ENCODE measurements at places on chromosomes 13 and 19.
A peak's percentile ranks its signal among the peaks of the same experiment; 100 is the strongest.

- DNase-seq = no peak
Observed at GRCh38 chr19:4042064-4042730, 24.5 kb downstream of the ZBTB7A start.

- DNase-seq = no peak
Observed at GRCh38 chr13:76503766-76504165, 382.4 kb downstream of the KCTD12 start.

DNA sequence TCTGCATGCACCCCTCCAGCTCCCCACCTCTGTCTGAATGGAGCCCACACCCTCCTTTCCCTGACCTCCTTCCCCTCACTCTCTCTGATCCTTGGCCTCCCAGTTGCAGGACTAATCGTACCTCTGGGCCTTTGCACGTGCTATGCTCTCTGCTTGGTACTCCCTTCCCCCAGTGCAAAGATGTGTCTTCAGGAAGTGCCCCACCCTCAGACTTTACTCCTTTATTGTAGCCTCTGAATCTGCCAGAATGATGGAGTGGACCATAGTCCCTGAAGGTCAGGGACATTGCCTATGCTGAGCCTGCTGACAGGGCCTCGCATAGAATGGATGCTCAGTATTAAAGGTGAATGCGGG, 1.3 kb upstream of the JUND start:
- peak; percentile 46 for DNase-seq

GRCh38 chr13:20222553-20222952, 9.6 kb downstream of the GJB6 start:
- no peak for DNase-seq

DNA sequence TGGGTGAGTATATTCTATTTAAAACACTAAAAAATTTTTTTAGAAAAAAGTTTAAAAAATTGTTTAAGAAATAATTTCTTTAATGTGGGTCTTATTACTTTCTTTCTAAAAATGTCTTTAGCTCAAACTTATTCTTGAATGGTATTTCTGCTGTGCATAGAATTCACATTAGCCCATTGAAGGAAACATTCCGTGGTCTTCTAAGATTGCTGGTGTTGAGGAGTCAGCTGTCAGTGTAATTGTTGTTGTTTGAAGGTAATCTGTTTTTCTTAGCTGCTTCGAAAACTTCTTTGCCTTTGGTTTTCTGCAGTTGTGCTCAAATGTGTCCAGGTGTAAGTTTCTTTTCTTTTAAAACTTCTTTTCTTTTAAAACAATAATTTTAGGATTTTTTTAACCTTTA, 85.4 kb upstream of the KLF12 start:
- no peak for DNase-seq

DNA sequence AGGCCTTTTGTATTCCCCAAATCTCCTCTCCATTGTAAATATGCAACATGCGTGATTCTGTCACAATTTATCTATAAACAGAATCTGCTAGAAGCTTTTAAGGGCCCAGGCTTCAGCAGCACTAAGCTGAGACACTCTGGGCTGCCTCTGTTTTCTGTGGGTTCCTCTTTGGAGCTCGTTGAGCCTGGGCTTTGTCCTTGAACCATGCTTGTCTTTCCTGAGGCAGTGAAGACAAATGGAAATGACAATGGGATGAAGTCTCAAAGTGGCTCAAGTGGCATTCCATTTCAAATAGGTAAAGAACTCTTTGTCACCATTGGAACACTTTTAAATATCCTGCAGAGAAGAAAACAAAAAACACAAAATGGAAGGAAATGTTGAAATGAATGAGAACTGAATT, 40.3 kb downstream of the RASL11A start:
- no peak for DNase-seq

DNA sequence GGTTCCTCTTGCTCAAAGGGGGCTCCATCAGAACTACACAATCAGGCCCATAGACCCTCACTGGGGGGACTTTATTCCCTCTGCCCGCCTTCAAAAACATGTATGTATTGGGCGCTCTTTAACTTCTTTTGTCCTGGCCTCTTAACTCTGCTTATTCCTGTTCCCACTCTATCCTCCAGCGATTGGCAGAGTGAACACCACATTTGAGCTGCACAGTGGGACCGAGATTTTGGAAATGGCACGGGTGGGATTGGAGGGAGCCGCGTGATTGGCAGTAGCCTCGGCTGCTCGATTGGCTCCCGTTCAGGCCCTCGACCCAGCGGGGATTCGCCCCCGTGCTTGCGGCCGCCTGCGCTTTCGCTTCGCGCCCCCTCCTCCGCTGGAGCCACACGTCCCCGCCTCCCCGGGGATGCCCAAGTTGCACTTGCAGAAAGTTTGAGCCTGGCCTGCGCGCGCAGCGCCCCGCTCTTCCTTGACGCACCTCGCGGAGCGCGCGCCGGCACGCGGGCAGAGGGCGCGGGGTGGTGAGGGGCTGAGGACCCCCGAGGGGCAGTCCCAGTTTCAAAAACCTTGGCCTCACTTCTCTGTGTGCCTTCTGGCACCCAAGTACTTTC, at the start of gene ZIC5:
TSS of gene ZIC5 (minus strand) at position 192 of the 614 bp plus-strand sequence. CDS start at position 28, 164 bp downstream.
- DNase-seq = no peak

- DNase-seq = no peak
Observed at GRCh38 chr13:59398127-59398526, 765.6 kb downstream of the DIAPH3 start.

DNA sequence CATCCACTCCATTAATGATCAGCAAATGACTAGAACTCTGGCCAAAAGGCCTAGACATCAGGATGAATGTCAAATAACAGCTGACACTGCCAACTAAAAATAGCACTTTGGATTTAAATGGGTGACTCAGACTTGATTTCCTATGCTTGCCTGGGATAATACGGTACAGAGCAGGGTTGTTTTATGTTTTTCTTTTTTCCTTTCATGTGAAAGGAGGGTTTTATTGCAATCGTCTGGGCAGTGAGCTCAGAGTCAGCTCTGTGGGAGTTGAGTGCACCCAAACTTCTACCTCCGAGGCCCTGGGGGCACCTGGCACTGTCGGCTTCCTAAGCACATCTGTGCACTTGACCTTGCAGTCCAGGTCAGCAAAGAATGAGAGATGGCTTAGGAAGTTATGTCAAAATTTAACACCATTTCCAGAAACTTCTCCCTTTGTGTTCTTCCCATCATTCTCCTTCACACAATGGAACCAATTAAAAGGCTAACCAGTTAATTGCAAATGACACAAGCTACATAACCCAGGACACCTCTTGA, 134.1 kb downstream of the LACC1 start:
- no peak for DNase-seq

- DNase-seq = peak; percentile 16
Observed at GRCh38 chr13:21672796-21673538, 2.1 kb downstream of the FGF9 start.

DNA sequence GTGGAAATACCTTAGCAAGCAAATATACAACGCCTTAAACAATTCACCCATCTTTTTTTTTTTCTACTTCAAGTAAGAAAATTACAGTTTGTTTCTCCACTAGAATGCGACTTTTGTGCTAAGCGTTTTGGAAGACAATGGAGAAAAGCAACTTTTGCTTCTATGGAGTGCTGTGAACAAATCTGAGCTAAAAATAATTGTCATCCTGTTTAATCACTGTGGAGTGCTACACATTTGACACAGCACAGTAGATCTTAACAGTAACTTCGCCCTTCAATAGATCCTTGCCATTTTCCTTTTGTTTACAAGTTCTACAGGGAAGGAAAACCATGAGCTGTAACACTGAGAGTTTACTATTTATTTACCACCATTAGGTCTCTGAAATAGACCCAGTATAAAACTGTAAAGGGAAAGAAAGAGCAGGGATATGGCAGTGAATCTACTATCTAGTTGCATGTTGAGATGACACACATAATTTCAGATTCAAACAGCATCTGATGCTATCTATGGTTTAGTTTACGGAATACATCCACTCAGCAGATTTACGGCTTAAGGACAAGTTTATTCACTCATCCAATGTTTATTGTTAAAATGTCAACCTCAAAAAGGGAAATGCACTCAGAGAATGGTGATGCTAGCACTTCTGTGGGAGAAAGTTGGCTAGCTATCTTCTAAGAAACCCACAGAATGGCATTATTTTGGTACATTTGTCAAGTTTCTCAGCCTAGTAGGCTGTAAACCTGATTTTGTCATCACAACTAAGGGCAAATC, 175.3 kb downstream of the VWA8 start:
- DNase-seq = no peak

DNA sequence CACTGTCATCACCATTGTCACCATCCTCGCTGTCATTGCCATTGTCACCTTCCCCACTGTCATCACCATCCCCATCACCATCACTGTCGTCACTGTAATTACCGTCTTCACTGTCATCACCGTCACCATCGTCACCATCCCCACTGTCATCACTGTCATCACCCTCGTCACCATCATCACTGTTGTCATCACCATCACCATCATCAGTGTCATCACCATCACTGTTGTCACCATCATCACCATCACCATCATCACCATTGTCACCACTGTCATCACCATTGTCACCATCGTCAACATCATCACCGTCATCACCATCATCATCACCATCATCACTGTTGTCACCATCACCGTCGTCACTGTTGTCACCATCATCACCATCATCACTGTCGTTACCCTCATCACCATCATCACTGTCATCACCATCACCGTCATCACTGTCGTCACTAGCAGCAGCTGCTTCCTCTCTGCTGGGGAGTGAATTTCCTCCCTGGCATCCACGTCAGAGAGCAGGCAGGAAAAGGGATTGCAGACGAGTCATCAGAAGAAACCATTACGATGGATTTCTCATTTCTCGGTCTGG, 27.3 kb downstream of the TMEM255B start:
- no peak for DNase-seq

DNA sequence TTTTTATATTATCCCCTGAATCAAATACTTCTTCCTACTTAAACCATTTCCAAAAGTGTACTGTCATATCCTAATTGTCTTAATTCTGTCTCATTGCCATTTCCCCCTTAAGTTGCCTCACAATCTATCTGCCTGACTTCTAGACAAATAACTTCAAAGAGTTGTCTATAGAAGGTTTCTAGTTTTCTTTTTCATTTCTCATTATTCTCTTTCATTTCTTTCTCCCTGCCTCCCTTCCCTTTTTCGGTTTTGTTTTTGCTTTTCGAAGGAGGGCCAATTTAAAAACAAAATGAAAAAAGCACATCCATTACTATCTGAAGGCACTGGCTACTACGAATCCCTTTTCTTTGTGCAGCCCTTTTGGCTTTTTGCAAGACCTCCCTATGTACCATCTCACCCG, 367.2 kb downstream of the DNAJC15 start:
- DNase-seq = no peak

GRCh38 chr13:43894438-43894837, 14.7 kb downstream of the LACC1 start:
- DNase-seq = no peak

- no peak for DNase-seq
Observed at GRCh38 chr19:3186160-3186688, 494 bp downstream of the NCLN start.

DNA sequence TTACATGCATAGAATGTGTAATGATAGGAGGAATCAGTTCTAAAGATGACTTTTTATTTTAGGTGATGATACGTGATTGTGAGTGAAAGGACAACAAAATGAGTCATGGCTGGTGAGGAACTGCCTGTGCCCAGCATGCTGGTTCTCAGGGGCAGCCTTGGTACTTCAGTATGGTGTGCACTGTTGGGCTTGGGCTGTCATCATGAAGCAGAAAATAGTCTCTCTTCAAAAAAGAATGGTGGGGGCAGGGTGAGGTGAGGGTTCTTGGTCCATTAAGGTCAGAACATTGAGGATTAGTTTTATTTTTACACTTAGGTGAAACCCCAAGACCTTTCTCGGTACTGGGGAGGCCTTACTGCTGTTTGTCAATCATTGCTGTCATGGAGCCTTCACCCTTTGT, 309.5 kb downstream of the MTUS2 start:
- no peak for DNase-seq

DNA sequence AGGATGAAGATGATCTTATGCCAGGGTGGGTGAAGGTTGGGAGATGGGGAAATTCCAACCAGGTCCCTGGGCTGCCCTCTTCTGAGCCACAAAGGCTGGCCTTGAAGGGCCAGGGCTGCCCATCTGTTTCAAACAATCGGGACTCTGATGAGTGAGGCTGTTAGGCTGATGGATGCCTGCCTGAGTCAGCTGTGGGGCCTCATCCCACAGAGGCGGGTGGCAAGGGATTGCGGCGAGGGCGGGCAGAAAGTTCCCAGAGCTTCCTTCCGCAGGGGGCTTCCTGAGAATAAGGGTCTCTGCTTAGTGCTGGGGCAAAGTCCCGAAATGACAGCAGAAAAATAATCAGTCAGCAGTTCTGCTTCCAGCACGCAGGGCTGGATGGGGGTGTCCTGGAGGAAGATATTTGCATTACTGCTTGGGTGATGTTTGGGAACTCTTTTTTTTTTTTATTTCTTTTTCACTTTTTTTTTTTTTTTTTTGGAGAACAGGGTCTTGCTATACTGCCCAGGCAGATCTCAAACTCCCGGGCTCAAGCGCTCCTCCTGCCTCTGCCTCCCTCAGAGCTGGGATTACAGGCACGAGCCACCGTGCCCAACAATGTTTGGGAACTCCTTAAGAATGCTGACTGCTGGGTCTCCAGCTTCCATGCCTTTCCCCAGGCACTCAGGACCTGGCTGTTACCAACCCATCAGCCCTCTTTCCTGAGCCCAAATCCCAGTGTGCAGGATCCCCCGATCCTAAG, 14.1 kb downstream of the SH3GL1 start:
- DNase-seq = no peak

Data from stimulated activated CD4-positive, alpha-beta T cell treated with anti-CD3 and anti-CD28 coated beads, Interleukin-15, amount 100 ng/mL, for 24 hours (primary cell).